Skeletal muscle cell (primary cell): ENCODE measurements at places on chromosomes 4 and X.

DNA sequence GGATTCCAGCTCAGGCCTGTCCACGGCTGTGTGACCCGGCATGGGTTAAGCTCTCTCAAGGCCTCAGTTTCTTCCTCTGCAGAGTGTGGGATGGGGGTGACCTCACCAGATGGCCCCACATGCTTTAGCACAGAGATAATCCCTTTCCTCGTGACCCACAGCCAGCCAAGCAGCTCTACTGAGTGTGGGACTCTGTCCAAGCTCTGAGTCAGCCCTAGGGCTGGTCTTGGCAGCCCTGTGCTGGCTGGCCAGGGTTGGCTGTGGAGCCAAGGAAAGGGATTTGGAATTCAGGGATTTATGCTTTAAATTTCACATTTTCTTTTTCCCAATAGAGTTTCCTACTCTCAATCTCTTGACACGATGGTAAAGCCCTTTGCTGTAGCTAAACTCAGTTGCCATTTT lies 19.7 kb upstream of the SPON2 start:
- DNase-seq, result peak; percentile 90

DNA sequence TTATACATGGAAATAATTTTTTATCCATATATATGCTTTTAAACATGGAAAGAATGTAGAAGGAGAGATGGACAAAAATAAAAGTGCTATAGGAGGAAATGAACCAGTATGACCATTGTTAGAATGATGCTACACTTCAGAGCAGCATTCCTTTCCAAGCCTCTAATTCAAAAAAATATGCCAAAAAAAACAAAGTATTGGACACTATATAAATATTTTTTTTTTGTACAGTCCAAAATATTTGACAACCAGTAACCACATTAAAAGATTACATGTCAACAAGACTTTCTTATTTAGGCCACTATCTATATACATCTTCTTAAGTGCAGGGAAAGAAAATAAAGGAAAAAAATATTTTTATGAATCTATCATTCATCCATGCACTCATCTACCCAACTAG lies 198.6 kb downstream of the LRBA start:
- no peak for DNase-seq

- peak; percentile 41 for DNase-seq
Observed at GRCh38 chr4:105186701-105187161, 40.1 kb downstream of the TET2 start.

- DNase-seq, result no peak
Observed at GRCh38 chr4:15648600-15648999, 6.6 kb downstream of the FBXL5 start.

DNA sequence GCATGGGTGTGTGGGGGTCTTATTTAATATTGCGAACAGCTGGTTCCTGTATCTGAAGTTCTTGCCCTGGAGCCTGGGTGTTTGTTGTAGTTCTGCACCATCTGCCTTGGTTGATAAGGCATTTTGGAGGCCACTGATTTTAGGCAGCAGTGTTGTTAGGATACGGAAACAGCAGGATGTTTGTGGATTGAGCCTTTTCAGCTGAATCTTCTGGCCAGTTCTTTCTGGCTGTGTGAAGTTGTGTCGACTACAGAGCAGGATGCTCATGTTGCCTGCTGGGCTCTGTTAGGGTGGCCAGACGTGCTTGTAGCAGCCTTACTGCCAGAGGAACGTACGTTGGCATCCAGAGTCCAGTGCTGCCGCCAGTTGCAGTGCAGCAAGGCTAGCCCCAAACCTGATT lies 134.2 kb downstream of the PTTG2 start:
- DNase-seq, result no peak

DNA sequence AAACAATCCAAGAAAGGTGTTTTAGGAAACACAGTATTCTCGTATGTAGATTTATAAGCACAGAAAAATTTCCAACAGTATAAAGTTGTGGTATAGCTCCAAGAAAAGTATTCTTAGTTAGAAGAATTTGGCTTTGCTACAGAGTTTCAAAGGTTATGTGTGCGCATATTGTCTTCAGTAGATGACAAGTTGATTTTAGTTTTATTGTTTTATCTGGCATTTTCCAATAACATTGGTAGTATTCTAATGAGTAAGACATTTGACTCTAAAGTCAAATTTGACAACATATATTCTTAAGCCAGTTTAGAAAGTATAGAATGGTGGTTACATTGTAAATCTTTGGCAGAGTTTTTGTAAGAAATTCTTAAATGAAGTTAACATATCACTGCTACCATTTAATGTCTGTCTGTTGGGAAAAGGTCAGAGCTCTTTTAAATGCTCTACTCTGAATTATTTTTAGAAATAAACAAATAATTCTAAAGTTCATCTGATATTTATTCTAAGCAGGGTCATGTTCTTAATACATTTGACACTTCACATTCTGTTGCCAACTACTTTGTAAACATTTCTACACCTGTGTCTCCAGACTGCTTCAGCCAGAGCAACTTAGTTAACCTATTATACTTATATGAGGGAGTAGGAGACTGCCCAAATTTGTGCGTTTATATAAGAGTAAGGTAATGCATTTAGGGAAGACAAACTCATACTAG lies 30.0 kb downstream of the CLCN3 start:
- DNase-seq, result no peak

- no peak for DNase-seq
Observed at GRCh38 chr4:108714880-108715279, 48.0 kb downstream of the ETNPPL start.

- no peak for DNase-seq
Observed at GRCh38 chr4:45663003-45663402, 460.9 kb downstream of the GABRG1 start.

- DNase-seq, result peak; percentile 36
Observed at GRCh38 chr4:61520681-61521160, 320.6 kb downstream of the ADGRL3 start.

DNA sequence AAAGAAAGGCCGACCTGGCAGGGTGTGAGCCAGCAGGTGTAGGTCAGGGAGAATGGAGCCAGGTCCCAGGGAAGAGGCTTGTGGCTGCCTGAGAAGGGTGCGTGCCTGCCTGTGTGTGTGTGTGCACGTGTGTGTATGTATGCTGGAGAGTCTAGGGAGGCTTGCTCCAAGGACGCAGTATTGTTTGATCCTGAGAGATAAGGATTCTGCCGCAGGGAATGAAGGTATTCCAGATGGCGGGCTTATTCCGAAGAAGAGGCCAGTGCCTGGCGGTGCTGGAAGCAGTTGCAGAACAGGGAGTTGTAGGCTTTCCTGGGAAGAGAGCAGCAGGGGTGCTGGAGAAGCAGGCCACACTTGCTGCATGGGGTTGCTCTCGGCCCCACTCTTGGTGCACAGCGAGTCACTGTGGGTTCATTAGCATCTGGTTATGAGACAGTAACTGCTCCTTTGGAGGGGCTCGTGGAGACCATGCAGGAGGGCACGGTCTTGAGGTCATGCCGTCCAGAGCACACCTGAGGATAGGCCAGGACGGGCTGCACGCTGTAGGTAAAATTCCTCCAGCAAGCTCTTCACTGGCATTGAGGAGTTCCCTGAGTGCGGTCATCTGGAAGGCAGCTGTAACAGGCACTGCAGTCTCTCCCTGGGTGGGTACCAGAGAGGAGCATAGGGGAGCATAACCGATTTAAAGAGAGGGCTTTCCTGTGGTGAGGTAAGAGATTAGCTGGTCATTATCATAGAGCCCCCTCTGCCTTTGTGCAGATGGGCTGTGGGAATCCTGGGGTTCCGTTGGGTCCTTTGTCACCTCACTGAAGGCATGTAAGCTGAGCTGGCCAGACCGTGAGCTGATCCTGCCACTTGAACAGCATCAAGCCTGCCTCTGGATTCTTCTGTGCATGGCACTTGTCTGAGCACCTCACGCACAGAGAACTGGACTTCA lies 29.9 kb upstream of the MSANTD1 start:
- no peak for DNase-seq

GRCh38 chrX:346034-346813 lies 27.6 kb upstream of the GTPBP6 start:
- no peak for DNase-seq

DNA sequence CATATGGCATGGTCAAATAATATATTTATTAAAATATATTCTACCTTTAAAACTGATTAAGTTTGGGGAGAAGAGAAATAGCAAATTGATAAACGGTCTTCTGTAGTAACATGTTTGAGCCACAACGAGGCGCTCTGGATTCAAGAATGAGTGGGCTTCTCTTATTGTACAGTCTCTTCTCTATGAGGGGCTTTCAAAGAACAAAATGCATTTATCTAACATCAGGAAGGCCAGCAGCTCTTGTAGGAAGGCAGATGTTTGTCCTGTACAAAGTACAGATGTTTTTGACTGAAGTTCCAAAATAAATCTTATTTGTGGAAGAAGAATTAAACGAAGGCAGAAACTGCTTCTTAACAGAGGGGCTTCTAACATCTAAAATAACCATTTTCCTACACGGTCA lies 153.6 kb downstream of the RASL11B start:
- peak; percentile 37 for DNase-seq
